ENCODE measurements at places on chromosomes 2 and 18.

DNA sequence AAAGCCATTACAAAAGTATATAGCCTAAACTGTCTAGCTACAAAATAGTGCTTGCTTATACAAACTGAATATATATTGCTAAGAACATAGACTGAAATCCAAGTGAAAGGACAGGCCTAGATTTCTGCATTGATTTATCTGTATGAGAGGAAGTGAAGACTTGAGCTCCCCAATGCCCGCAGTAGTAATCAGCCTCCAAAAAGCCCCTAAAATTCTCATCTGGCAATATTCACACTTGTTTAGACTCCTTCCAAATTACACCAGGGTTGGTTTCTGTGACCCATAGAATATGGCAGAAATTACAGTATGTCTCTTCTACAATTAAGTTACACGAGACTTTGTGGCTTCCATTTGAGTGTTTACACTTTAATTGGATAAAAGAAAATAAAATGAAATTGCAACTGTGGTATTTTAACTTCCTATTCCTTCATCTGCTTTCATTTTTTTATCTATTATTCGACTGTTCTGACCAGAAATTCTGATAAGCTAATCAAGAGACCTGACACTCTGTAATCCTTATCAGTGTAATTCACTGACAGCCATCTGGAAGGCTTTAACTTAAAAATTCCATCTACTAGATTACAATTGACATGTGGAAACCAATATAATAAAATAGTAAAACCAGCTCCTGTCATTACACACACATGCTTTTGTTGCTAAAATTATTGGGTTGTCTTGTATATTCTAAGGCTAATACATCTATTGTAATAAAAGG is 21.1 kb downstream of the ABCB11 start:
- no peak for DNase-seq

DNA sequence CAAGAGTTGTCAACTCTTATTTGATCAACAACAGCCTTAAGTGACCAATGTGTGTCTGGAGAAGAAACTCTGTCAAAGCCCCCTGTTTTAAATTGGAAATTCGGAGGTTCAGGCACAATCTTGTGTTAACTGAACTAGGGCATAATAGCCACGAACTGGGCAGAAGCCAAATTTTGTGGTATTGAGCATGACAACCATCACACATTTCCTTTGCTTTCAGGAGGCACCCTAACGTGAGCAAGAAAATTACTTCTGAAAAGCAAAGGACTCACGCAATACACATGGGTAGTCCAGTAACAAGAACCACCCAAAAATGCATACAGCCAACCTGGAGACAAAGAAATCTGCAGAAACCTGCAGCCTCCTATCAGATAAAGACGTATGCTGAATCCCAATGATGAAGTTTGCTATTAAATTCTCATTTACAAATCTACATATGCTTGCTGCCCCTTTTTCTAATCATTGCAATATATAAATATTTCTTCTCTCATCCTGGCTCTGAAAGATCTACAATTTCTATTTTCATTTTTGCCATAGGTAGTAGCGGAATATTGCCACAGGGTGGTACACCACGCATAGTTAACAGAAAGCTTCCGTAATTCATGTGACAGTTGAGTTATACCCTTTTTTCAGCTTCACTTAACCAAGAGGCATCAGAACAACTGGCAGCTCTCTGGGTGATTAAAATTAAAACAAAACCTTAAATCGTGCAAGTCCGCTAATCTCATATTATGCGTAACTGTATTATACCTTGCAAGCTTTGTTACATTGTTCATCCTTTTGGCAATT is 495.8 kb downstream of the NRXN1 start:
- no peak for DNase-seq

GRCh38 chr2:18833941-18834340 is 244.6 kb upstream of the NT5C1B start:
- no peak for DNase-seq

DNA sequence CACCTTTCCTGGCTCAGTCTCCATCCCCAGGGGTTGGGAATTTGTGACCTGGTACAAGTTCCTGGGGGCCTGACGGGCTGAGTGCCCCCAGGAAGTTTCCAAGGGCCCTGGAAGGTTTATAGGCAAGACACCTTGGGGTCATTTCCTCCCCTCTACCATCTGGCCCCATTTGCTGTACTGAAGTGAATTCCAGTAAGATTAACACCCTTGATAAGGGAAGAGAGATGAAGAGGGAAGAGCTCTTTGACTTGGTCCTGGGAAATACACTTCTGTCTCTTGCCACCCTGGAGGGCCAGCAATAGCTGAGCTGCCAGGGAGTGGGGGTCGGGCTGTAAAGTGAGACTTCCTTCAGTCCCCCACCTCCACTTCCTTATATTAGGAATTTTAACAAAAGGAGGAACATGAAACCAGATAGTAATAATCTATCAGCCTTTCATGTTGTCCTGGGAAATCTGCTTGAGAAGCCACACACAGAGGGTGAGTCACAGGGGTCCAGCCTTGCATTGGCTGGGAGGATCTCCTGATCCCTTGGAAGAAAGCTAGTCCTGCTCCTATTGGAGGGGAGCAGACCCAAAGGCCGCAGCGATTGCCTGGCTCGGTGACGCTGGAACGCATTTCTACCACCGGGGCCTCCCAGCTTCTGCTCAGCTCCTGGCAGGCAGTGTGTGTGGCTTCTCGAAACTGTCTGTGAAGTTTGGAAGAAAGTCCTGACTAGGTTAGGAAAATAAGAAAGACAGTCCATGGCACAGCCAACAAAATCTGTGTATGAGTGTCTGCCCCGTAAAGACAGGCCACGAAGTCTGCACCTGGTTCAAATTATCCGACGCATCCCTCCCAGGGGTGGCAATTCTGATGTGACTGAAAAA is 87.3 kb downstream of the ACAA2 start:
- DNase-seq, result no peak

- no peak for DNase-seq
Observed at GRCh38 chr2:69907216-69907615, 7.7 kb upstream of the MXD1 start.

DNA sequence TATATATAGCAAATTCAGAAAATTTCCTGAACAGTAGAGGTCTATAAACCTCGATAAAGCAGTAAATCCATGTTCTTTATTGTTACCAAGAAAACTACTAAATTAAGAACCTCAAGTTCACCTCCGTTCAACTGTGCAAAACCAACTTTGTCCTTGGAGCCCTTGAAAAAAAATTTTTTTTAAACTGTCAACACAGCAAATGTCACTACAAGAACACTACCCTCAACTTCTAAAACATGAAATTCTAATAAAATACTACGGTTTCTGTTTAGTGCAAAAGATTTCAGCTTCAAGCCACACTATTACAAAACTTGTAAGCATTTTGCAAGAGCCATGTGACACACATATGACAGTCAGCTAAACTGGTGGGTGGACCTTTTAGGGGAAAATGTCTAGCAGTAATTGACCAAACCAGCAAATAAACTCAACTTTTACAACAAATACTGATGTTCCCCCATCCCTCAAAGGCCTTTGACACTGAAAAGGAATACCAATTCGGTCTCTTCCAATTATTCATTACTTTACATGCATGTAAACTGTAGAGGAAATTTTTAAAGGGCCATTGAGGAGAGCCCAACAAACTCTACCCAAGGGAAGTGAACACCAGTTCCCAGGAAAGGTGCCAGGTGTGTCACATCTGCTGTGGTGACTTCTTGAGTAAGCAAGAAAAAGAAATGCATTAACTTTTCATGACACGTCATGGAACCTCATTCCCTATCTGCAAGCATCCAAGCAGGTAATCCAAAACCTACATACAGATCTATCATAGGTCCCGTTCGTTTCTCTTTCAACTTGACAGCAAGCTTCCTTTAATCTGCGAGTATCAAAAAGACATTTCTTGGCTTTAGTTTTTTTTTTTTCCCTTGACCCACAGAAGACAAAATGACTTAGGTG is 1.4 kb downstream of the RAB1A start:
- no peak for DNase-seq

DNA sequence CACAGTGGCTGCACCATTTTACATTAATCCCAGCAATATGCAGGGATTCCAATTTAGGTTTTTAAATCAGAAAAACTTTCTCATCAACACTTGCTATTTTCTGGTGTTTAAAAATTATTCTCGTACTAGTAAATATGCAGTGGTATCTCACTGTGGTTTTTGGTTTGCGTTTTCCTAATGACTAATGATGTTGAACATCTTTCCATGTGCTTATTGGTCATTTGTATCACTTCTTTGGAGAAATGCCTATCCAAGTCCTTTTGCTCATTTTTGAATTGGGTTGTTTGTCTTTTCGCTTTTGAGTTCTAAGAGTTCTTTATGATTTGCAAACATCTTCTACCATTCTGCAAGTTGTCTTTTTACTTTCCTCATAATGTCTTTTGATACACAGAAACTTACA is 62.1 kb upstream of the TCF7L1 start:
- no peak for DNase-seq

DNA sequence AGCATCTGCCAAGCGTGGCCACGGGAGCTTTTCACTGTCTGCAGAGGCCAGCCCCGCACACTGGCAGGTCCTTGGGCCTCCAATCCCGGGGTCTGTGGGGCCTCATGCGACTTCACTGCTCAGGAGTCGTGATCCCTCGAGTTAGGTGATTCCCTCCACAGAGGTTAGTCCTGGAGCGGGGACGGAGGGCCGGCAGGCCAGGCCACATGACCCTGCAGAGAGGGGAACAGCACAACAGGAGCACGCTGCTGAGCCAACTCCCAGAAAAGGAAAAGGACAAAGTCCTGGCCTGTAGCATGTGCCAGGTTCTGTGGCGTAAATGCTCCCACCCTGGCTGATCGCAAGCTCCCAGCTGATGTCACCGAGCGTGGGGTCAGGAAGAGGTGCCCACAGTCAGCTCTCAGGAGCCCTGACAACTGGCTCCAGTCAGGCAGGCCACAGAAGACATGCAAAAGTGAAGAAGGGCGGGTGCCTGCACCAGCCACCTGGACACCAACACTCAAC is 15.3 kb upstream of the PRLH start:
- no peak for DNase-seq

DNA sequence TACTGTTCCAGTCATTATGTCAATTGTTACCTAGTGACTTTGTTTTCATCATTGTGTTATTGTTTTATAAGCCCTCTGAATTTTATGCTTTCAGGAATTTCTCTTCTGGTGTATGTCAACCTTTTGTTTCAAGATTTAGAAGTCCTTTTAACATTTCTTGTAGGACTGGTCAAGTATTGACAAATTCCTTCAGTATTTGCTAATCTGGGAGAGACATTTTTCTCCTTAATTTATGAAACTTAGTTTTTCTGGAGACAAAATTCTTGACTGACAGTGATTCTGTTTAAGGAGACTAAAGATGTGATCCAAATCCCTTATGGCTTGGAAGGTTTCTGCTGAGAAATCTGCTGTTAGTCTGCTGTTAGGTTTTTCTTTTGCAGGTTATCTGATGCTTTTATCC is 84.9 kb upstream of the NT5C1B start:
- no peak for DNase-seq

DNA sequence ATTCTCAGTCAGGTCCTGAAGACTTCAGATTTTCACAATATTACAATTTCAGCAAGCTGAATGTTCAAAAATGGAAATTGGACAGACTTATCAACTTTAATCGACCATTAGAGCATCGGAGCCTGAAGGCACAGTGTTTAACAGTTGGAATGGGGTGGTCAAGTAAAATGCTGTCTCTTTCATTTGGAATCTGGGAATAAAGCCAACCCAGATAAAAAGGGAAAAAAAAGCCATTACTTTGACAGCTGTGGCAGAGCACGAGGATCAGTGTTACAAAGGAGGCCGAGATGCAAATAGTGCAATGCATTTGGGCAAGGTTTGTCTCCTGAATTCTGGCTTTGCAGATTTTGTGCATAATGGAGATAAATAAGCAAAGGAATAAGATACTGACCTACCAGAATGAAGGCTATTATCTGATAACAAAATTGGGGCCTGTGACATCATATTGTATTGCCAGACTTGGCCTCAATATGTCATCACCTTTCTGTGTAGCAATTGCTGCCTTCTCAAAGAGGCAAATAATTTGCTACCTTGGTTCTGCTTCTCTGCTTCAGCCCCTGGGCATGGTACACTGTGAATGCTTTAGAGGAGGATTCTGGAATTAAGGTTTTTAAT is 277.5 kb upstream of the KLHL29 start:
- no peak for DNase-seq

GRCh38 chr2:226609366-226609765 is 190.3 kb downstream of the IRS1 start:
- no peak for DNase-seq

DNA sequence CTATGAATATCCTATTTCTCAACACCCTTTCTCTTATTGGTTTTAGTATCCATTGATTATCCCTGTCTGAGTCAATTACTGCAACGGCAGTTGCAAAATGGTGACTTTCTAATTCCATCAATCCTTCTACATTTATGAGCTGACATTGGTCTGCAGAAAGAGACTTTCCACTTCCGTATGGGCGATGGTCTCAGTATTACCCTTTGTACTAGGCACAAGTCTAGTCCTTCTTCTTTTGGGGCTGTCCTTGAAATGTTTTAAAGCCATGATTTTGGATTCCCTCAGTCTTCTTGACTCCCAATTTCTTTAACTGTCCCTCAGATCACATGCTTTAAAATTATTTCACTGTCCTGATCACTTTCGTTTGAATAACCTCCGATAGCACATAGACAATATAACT is 32.7 kb upstream of the SOCS6 start:
- DNase-seq, result no peak

DNA sequence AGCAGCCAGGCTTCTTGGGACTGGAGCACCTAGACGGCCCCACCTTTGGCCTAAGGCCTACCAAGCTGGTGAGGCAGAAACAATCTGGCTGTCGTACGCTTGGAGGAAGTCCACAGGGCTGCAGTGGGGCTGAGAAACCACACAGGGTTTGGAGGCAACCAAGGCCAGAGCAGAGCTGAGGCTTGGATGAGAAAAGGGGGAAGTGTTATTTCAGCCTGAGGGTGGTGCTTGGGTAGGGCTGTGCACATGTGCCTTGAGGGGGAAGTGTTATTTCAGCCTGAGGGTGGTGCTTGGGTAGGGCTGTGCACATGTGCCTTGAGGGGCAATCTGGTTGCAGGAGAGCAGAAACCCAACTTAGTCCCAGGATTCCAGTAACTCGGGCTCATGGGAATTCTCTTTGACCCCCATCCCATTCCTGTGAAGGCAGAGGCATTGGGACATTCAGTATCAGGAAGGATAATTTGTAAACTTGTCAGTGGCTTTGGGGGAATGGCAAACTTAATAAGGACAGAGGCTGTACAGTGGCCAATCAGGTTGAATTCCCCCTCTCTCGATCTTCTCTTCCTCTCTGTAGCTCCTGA is 971 bp upstream of the FBXO41 start:
- DNase-seq, result no peak

DNA sequence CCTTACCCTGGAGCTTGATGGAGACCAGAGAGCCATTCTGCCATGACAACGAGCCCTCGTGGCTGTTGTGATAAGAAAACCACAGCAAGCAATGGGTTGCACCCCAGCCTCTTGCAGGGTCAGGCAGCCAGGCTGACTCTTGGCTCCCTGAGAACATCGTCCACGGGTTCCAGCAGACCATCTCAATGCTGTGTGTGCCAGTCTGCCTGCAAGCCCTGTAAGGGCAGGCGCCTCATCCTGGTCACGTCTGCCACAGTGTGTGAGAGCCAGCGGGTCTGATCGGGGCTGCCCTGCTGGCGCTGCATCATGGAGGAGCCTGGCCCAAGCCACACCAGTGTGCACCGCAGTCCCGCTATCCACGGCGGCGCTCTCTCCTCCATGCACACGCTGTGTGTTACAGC is 71.0 kb upstream of the MGAT4A start:
- no peak for DNase-seq

GRCh38 chr2:69789772-69790600 is 39.5 kb upstream of the GMCL1 start:
- no peak for DNase-seq

All from activated naive CD4-positive, alpha-beta T cell treated with Interleukin-2 at 50 U/mL for 16 hours (primary cell).